ENCODE measurements at places on chromosomes 1 and 21.

DNA sequence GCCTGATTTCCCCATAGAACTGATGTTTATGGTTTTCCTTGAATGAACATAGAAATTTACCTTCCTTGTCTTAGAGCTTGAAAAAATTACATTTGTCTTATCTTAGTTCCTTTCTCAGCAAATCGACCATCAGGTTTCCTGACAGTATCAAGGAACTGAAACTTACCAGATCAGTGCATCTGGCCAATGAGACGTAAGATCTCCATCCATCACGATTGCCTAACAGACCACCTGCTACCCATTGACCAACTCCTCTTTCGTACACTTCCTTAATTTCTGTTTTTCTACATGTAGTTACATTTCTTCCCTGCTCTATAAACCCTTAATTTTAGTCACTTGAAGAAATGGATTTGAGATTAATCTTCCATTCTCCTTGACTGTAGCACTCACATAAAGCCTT is 57.4 kb upstream of the TMPRSS15 start:
- no peak for DNase-seq

DNA sequence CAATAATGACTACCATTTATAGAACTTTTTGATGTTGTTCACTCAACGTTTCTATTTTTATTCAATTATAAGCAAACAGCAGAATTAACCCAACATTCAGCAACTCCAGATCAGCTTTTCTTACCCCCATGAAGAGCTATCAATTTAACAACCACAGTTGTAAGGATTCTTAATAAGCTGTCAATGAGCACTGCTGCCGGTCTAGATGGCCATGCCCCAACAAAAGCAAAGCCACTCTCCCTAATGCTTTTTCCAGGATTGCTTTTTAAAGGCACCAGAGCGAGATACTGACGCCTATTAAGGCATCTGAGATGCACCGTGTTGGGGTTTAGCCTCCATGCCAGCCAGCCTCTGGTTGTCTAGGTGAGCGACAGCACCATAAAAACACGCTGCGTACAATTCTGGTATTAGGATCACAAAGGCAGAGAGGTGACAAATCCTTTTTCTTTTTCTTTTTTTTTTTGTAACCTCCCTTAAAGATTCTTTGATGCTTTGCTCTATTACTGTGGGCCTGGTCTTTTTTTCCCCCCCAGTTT is 39.5 kb downstream of the PTPRC start:
- DNase-seq, result peak; percentile 53

DNA sequence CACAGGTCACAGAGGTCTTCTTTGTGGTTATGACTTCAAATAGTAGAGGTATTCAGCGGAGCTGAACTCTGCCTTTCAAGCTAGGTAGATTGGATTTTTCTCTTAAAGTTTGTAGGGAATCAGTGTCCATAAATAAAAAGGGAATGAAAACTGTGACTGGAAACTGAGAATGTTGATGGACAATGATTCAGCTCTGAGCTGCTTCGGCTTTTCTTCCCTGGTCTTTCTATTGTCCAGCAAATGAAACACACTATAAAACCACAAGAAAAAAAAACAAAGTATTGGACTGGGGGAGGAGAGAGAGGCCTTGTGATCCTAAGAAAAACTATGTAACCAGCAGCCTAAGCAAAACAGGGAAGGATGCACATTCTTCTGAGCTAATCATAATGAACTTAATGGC is 11.1 kb downstream of the TNNI3K start:
- DNase-seq, result no peak

GRCh38 chr1:109823543-109824348 is 60.0 kb upstream of the EPS8L3 start:
- DNase-seq, result no peak

- peak; percentile 34 for DNase-seq
Observed at GRCh38 chr1:22428672-22429071, 23.0 kb upstream of the ZBTB40 start.

GRCh38 chr1:117905019-117905418 is 24.4 kb downstream of the GDAP2 start:
- DNase-seq, result no peak

GRCh38 chr1:110555807-110556470 is 37.0 kb upstream of the KCNA10 start:
- DNase-seq, result no peak

DNA sequence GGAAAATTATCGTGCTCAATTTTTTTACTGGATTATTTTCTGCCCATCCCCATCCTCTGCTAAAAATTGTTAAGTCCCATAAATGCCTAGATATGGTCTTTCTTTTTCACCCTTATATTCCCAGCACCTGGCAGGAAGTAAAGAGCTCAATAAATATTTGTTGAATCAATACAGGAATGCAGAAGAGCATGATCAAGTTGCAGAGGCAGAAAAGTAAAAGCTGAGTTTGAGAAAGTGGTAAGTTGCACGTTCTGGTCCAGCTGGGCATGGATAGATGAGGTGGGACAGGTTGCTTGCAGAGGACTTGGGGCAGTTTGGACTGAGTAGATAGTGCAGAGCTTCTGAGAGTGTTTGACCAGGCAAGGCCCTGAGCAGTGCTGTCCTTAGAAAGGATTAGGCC is 40.1 kb downstream of the ZNF281 start:
- DNase-seq, result no peak

DNA sequence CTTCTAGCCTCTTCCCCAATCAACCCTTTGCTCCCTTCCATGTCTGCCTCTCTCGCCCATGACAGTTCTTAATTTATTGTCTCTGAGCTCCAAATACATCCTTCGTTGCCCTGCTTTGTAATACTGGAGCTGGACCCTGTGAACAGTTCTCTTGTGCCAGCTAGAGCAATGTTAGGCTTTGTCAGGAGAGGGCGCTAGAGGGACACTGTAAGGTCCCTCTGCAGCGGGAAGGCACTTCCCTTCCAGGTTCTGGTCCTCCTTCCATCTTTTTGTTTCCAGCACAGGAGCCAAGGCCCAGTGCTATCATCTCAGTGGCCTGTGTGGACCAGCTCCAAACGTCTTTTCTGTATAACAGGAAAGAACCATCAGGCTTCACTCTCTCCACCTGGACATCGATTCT is 95.9 kb downstream of the PTPRU start:
- peak; percentile 35 for DNase-seq

- DNase-seq, result no peak
Observed at GRCh38 chr1:232766241-232766890, 38.9 kb upstream of the MAP10 start.

GRCh38 chr1:244860914-244861610 is 3.3 kb downstream of the HNRNPU start:
- DNase-seq, result no peak

DNA sequence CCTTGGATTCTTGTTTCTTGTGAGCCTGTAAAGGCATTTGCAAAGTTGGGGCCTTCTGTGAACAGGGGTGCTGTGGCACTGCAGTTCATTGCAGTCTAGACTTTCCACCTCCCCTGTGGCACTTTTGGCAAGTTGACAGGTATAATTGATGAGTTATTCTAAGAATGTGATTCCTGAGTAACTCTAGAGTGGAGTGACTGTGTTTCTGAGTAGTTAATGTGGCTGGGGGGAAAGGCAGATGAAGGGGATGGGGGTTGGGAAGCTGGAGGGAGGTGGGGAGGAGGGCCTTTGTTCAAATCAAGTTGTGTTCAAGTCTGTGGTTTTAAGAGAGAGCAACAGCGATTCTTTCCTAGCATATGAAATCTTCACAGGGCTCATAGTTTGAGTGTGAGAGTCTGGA is 32.9 kb downstream of the PBX1 start:
- no peak for DNase-seq

DNA sequence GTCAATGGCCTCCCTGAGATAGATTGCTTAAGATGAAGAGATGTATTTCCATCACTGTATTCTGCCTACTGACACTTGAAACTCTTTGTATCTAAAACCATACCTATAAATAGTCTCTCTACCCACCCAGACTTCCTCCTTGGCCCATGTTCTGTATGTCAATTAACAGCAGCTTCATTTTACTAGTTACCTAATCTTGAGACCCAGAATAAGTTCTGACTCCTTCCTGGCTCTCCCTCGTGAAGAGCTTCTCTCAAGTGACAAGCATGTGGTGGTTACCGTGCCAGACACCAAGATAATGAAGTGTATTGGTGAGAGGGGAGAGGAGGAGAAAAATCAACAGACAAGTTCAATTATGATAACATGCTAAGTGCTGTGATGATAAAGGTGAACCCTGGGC is 128.8 kb upstream of the RAVER2 start:
- DNase-seq, result no peak

DNA sequence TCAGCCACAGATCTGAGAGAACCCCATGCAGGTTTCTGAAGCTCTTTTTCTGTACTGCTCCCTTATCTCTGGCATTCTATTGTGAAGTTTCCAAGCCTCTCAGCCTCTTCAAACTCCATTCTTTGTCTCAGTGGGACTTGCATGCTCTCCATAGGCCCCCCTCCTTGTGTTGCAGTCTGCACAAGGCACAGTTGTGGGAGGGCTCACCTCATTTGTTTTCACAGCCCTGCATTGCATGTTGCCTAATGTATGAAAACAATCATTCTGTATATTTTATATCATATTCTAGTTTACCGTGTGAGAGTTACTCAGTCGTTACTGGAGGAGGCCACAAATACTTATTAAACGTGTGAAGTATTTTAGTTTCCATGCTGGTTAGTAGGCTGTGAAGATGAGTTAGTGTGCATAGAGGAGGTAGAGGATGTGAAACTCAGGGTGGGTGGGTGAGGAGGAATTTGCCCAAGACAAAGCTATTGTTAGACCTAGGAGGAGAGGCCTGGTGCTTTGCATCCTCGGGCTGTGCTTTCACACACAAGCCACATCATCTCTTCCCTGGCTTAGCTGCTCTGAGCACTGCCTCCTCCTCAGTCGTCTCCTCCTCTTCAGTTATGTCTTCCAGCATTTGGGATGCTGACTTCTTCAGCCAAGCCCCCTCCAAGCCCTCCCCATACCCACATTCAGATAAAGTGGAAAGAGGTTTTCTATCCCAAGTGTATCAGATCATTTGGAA is 7.8 kb upstream of the CHI3L2 start:
- peak; percentile 64 for DNase-seq

GRCh38 chr1:8314346-8315280 is 3.3 kb upstream of the SLC45A1 start:
- peak; percentile 62 for DNase-seq

DNA sequence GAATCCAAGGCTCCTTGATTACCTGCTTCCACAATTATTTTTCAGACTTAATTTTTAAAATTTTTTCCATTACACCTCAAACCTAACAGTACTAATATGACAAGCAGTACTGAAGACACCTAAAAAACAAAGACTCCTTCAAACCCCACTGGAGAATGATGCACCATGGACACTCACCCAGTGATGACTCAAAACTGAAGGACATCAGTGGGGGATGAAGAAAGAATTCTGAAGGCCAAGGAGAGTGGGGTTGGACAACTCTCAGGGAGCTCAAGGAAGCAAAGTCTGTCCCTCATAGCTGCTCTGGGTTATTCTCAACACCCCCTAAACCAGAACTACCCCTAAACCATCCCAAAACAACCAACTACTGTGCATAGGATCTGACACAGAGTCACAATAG is 2.4 kb upstream of the ARHGAP29 start:
- DNase-seq, result no peak

GRCh38 chr1:29451368-29451892 is 215.1 kb downstream of the PTPRU start:
- no peak for DNase-seq

GRCh38 chr1:175090780-175091179 is 23.1 kb downstream of the TNN start:
- no peak for DNase-seq

DNA sequence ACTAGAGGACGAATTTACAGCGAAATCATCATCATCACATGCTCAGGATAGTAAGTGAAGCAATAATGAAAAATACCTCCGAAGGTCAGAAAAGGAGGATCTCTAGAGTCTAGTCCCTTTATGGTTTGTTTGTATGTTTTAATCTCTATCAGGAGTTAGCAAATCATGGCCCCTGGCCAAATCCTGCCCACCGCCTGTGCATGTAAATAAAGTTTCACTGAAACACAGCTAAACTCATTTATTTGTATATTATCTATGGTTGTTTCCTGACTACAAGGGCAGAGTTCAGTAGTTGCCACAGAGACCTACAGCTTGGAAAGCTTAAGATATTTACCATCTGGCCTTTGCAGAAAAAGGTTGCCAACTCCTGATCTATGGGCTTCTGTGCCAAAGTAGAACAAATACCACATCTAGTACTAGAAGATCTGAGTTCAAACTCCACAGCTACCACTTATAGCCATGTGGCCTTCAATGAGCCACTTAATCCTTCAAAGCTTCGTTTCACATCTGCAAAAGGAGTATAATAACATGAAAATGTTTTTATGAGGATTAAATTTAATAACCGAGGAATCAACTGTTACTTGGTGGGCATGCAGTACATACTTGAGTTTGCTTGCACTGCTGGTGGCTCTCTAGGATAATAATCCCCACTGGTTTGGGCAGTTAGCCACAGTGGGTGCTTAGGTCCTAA is 94.0 kb upstream of the KIF26B start:
- DNase-seq, result no peak

DNA sequence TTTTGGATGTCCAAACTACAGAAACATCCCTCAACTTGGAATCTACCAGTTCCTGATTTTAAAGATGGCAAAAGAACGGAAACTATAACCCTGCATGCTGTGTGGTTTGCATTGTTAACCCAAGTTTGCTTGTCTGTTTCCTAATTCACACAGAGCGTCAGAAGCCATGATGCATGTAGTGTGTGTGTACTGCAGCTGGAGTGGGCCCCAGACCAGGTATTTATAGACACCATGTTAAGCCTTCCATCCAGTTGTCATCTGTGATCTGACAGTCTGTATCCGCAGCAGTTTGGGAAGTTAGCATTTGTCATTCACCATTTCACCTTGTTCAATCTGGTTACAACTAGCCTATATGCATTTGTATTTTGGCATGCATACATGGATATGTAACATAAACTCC is 27.7 kb upstream of the PLEKHM2 start:
- no peak for DNase-seq

- DNase-seq, result no peak
Observed at GRCh38 chr1:109191377-109191776, 22.3 kb upstream of the SARS1 start.

- DNase-seq, result no peak
Observed at GRCh38 chr1:248804771-248805681, 20.7 kb downstream of the SH3BP5L start.

- no peak for DNase-seq
Observed at GRCh38 chr1:95171270-95172245, 54.4 kb downstream of the TLCD4 start.

DNA sequence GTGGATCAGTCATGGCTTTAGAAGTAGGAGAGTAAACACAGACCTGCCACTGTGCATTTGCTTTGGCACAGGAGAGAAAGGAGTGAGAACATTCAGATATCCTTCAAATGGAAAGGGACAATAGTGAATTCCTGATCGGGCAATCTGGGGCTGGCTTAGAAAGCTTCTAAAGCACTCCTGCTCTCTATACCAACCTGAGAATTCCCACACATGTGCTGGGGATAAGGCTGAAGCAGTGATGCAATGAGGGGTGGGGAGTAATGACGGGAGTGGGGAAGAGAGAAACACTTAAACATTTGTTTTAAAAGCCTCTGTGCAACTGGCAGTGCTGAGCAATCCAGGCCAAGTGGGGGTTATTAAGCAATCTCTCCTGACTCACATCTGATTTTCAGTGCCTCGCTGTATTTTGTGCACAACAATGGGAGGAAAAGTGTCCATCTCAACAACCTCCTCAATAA is 108.8 kb downstream of the KIAA0319L start:
- DNase-seq, result no peak

GRCh38 chr1:107533436-107533835 is 392.6 kb downstream of the NTNG1 start:
- DNase-seq, result no peak

GRCh38 chr1:84795966-84796600 is 96.9 kb downstream of the LPAR3 start:
- no peak for DNase-seq

Measured in activated T-cell treated with anti-CD3 and anti-CD28 coated beads, Interleukin-2, amount 50 U/mL, for 48 hours (primary cell).